ENCODE measurements at places on chromosomes 12 and 14.

DNA sequence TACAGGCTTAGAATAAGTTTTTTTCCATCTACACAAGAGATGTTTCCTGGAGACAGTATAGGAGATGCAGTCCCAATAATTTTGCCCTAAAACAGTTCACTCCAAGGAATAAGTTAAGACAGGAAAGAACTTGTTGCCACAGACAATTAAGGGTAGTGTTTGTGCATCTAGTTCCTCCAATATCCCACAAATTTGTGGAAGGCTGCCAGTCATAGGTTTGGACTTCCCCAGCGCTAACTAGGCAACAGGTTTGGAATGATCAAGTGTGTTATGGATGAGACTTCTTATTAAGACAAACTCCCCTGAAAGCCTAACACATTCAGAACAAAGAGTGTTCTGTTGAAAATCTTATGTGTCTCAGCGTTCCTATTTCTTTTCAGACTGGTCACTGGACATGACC is 611.0 kb downstream of the CCER1 start:
- no peak for DNase-seq

DNA sequence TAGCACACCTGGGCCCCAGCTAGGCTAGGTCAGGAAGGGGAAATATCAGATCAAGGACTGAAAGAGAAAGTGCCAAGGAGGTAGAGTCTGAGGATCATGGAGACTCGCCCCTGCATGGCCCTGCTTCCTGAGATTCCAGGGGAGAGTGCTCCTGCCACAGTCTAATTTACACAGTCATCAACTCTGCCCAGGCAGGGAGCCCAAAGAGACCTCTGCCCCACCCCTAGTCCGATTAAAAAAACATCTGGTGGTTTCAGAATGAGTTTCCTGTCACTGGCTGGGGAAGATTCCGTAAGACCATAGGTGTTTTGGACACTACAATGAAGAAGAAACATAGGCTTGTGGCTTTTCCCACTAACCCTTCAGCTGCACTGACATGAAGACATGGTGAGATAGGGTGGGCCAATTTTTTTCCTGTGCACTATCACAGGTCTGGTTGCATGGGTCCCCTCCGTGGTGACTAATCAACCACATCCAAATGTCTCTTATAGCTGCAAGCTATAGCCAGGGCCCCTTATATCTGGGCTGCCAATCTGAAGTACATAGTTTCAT is 31.5 kb upstream of the GZMB start:
- no peak for DNase-seq

DNA sequence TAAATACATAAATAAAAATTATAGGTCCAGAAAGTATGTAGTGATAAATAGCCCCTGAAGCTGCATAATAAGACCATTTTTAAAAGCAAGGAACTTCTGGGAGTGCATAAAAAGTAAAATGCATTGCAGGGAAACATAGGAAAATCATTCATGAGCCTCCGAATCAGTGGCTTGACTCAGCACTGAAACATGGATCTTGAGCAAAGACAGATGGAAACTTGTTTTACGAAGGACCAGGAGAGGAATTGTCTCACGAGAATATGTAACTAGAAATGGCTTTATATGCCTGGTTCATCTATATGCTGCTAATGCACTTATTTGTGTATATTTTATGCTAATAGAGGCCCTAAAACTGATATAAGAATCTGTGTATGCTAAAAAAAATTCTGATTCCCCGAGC is 14.7 kb downstream of the TMEM30B start:
- DNase-seq, result no peak

DNA sequence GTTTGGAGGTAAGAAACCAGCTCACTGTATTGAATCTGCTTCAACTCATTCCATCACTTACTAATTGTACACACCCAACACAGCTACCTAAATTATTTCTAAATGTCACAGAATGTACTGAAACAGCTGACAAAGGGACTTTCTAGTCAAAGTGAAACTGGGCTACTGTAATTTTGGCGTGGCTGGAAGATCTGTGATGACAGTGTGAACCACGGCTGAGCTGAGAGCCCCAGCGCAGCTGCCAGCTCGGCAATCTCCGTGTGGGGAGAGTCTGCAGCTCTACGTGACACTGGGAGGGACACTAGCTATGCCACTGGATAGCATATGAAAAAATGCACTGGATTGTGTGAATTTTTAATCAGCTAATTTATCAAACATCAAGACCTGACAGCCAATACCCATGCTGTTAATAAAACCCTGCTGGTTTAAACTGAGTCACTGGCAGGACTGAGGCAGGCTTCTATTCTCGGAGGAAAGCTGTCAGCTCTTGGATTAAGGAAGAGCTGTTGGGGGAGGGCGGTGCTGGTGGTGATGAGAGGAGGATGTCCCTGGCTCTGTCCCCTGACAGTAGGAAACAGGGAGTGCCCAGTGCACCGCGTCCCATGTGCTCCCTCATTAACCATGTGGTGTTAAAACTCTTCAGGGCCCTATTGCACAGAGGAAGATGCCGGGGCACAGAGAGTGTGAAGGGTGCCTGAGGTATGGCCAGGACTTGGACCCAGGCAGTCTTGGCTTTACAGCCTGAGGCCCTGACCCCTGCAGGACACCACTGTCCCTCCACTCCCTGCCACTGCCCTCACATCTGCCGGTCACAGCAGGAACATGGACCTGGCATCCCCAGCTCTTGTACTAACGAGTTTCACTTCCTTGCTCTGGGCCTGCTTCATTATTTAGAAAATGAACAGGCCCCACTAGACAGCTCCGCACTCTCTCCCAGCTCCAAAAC is 13.3 kb downstream of the SLC15A4 start:
- DNase-seq, result no peak

GRCh38 chr12:19884021-19884492 is 444.8 kb downstream of the AEBP2 start:
- DNase-seq, result no peak

DNA sequence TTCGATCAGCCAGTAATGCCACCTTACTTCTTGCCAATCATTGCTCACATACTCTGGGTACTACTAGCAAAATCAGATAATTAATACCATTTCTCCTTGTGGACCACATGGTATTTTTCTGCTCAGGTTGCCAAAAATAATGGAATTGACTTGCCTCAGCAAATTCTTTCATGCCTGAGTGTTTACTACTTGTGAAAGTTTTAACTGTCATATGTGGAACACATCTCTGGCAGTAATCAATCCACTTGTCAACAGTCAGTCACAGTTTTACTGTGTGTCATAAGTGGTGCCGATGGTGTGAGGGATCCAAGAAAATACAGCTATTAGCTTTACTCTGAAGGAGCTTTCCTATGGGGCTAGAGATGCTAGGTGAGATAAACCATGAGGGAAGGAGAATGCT is 55.3 kb upstream of the ATF1 start:
- DNase-seq, result no peak

GRCh38 chr14:81423504-81423903 is 23.4 kb upstream of the STON2 start:
- DNase-seq, result no peak

GRCh38 chr12:114163771-114164170 is 197.6 kb upstream of the RBM19 start:
- DNase-seq, result no peak

DNA sequence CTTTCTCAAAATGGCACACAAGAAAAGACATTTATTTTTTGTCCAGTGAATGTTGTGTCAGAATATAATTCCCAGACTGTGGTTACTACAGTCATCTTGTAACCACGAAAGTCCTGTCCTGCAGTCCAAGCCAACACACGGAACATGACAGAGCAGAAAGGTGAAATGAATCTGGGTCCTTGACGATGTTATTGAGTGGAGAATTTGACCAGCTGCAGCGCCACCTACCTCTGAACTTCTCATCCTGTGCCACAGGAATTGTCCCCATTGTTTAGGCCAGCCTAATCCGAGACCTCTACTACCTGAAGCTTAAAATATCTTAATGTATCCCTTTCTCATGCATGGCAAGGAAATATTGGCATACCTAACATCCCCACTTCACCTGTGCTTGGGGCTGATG is 64.1 kb upstream of the OTX2 start:
- DNase-seq, result peak; percentile 69

- no peak for DNase-seq
These were observed 9.1 kb downstream of the FAM181A start for GRCh38 chr14:93936245-93936644.

DNA sequence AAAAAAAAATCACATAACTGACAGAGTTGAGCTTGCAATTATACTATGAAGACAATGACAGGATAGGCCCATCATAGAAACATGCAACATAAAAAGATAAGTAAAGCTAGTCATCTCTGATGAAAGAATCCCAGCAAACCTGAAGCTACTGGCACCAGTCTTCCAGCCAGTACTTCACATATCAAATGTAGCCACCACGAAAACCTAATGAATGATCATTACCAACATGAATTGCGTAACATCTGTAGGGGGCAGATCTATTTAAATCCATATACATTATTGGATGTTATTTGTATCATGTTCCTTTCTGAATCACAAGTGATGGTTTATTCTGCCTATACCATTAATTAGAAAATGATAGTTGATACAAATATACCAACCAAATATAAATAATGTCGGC is 73.9 kb downstream of the BCAT1 start:
- no peak for DNase-seq

DNA sequence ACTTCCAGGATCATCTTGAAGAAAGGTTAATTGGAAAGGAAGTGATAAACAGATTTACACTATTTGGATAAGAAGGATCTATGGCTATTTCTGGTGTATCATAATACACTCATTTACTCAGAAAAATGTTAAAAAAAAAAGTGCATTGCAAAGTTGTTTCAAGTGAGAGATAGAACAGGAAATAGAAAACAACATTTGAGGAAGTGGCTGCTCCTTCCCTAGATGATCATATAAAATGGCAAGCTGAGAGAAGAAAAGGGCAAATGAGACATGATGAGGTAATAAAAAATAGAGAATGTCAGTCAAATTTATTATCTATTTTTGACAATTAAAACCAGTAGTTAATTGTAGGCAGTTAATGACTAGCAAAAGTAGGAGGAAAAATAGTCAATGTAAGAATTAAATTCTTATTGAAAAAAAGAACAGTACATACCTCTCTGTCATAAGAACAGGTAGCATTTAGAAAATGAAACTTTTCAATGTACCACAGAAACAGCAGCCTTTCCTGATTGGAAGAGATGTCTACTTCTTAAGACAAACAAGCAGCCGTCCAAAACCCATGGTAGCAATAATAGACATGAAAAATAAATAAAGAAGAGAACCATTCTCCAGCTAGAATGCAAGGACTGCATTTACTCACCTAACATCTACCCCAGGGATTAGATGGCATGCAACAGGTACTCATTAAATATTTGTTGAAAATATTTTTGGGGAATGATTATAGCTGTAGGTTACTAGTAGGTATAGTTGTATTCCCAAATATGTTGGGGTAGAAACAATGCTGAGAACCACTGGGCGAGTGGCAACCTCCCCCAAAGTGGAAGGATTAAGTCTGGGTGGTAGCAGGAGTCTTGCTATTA is 63.9 kb upstream of the GRIP1 start:
- no peak for DNase-seq

GRCh38 chr12:67854351-67854750 is 134.9 kb upstream of the IFNG-AS1 start:
- DNase-seq, result no peak

DNA sequence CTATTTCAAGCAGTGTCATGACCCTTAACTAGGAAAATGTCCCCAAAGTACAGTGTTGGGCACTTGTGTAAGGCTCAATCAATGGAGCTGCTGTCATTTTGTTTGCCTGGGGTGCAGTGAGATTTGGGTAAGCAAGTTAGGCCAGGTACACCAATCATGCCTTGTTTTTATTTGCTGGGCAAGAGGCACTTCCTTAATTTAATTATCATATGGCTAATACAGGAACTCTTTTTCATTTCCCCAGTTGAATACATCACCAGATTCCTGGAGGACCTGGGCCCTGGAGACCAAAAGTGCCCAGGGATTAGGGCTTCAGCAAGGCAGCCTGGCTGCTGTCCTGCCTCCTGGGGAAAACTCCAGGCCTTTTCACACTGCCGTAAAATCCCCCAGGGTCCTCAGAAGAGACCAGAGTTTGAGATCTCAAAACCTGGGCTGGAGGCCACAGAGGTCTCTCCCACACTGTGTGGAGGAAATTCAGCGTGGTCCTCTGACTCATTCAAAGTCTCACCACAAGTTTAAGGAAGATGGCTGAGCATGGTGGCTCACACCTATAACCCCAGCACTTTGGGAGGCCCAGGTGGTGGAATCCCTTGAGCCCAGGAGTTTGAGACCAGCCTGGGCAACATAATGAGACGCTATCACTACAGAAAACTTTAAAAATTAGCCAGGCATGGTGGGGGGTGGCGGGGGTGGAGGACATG is 28.4 kb upstream of the FOXN3 start:
- DNase-seq, result no peak

- no peak for DNase-seq
These were observed 50.4 kb downstream of the DYRK2 start for GRCh38 chr12:67698672-67699581.

DNA sequence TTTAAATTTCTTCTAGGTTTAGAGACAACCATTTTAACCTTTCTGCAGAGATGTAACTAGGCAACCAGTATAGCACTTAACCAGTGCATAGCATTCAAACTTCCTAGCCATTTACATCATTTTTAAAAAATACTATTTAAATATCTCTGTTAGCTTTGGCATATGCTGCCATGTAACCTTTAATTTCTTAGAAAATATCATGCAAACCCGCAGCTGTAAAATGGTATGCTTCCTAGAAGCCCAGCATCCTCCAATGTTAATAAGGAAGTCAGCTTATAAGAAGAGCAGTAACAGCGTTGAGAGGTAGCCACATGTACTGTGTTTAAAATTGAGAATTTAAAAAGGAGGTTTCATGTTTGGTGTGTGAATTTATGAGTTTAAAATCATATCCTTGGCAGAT is 22.8 kb downstream of the GNG2 start:
- DNase-seq, result no peak

GRCh38 chr12:53224061-53224896 is 7.7 kb downstream of the RARG start:
- no peak for DNase-seq

GRCh38 chr12:49170924-49171323 is 18.0 kb downstream of the TUBA1A start:
- no peak for DNase-seq

DNA sequence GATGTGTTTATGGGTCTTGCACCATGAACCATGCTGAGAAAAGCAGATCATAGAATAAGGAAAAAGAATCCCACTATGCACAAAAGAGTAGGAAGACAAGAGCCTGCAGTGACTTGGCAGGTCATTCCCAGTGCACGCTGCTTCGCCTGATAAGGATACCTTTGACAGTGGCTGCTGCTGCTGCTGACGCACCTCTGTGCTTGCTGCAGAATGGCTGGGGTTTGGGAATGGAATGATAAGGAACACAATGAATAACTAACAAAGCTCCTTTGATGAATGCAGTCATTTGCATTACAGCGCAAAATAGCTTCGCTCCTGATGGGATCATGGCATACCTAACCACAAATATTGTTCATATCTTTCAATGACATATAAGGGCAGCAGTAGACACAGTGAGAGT is 278.7 kb downstream of the PDZRN4 start:
- peak; percentile 36 for DNase-seq

DNA sequence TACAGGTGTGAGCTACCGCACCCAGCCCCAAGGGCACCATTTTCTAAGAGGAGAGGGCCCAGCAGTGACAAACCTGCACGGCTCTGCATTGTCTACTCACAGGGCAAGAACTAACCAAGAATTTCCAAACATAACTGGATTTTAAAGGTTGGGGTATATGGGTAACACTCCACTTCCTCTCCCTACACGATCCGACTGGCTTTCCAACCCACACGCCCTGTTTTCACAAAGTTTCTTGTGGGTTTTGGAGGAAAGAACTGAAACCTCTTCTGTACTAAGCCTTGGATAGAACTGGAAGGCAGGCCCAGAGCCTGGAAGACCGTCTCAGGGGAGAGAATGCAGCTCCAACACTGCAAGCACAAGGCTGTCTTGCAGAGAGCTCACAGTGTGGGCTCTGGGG is 24.9 kb downstream of the SNRNP35 start:
- DNase-seq, result no peak

All from NCI-H146 (cell line).